ENCODE measurements at places on chromosomes 4 and X.

DNA sequence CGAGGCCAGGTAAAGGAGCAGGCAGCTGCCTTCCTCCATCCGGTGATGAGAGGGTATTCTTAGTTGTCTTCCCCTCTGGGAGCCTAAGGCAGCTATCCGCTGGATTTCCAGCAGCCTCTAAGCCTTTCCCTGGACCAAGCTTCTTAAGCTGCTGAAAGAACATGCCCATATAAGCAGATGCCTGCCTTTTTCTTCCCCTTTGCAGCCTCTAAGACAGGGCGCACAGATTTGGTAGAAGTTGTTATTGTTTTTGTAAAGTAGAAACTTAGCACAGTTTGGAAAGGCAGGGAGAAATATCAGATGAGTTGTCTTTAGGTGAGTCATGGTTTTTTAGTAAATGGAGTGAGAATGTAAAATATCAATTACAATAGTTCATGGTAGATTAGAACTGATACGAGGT lies 210.8 kb downstream of the ARHGAP10 start:
- no peak for DNase-seq

GRCh38 chr4:9921326-9921725 lies 100.0 kb downstream of the SLC2A9 start:
- DNase-seq = no peak

- no peak for DNase-seq
Measured at GRCh38 chrX:54076903-54077302, 32.6 kb upstream of the PHF8 start.

GRCh38 chr4:6529021-6529420 lies 46.0 kb upstream of the MAN2B2 start:
- DNase-seq = no peak

GRCh38 chr4:121143131-121143530 lies 21.0 kb downstream of the TNIP3 start:
- no peak for DNase-seq
